ENCODE measurements at places on chromosomes 1 and 21. TPM values are rescaled to one million over a fixed set of nuclear protein-coding genes. Genes with fewer than 3 reads are reported as not detected.

DNA sequence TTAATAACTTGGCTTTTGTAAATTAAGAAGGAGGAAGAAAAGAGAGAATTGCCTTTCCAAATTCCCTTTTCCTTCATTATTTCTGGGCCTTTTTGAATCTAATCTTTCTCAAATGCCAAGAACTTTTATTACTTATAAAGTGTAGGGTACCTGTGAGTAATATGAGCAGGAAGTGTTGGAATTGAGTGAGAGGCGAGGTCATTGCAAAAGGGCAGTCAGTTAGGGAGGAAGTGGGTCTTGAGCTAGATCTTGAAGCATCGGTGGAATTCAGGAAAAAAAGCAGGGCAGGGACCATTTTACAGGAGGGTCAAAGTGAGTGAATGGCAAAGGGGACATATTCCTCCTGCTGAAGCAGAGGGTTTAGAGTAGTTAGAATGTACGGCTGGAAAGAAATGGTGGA, 23.4 kb downstream of the DDI2 start:
- DNase-seq = no peak

DNA sequence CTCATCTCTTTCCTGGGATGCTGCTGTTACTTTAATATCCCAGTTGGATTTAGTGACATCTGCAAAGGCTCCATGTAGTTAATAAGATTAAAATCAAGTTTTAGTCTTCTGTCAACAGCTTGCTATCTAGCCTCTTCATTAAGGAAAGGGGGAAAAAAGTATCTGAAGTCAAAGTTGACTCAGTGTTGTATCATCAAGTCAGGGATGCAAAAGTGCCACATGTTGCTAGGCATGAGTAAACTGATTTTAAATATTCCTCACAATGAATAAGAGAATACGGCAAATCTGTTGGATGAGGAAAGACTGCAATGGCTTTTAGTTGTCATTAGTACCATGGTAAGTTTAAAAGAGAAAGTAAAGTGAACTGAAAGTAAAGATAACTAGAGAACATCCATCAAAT, 383.2 kb upstream of the ZRANB2 start:
- DNase-seq = no peak

DNA sequence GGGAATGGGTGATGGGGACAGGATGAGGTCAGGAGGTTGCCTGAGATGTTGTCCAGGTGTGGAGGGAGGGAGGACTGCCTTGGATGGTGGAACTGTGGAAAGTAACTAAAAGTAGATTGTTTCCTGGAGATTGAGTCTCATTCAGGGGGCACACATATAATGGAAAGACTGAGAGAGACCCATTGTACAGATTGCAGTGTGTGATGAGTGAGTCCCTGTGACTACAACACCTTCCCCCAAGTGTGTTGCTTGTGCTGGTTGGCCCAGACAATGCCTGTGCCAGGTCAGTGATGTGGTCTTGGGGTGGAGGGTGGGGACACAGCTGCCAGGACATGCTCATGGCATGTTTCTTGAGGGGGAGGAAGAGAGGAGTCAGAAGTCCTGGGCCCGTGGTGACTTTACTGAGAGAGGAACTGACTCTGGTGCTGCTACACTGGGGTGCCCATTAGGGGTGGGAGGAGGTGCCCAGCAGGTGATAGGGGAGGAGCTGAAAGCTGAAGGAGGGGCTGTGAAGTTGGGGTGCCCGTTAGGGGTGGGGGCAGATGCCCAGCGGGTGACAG, 5.2 kb downstream of the SNAP47 start:
- no peak for DNase-seq

Gene NBPF4
- not detected for total RNA-seq

- no peak for DNase-seq
Measured at GRCh38 chr1:33317354-33317753, 3.5 kb downstream of the A3GALT2 start.

DNA sequence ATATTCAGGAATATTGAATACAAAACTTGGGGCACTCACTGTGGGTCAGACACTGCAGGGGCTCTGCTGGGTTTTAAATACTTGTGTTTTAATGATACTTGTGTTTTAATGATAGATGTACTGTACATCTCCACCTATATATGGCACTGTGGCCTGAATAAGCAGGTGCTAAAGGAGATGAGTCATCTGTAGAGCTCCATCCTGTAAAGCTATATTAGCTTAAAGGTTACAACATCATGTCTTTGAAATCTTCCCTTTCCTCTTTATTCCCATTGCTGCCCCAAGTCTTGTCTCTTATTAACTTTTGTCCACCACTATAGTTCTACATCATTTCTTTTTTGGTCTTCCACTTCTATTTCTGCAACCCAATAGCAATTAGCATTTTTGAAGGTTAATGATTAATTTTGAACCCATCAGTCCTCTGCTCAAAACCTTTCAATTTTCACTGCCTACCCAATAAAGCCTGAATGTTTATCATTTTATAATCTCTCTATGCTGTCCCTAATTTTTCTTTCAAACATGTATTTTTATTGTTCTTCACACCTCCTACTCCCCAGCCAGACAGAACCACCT, 113.3 kb upstream of the PTGFR start:
- DNase-seq = no peak

Gene RIPK4
- not detected for total RNA-seq

Gene KCNH1
- total RNA-seq = 110 TPM

GRCh38 chr1:228233136-228233535, 25.3 kb downstream of the OBSCN start:
- no peak for DNase-seq

DNA sequence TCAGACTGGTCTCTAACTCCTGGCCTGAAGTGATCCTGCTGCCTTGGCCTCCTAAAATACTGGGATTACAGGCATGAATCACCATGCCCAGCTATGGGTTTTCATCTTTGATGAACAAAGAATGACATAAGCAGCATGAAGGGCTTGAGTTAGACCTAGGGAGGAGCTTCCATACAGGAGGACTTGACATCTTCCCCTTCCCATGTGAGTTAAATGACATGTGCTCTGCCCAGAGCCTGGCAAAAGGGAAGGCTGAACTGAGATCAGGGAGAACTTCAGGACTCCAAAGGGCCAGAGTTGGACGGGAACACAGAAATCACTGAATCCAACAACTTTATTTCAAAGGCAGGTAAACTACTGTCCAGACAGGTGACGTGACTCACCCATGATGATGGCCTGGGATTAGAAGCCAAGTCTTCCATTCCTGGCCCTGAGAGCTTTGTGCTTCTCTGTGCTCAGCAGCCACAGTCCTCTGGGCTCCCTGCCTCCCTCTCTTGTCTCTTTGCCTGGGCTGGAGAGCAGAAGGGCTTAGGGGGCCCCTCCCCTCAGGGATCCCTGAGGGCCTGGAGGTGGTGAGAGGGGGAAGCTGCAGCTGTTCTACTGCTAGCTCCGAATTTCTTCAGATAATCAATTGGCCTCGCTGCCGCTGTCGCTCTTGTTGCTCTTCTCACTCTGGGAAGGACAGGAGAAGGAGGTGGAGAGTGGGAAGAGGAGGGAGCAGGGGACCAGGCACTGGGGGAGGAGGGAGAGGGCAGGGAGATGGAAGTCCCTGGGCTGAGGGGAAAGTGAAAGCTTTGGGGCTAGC, 7.6 kb downstream of the NHLH1 start:
- no peak for DNase-seq

GRCh38 chr21:38380481-38381137, 117.7 kb downstream of the ERG start:
- no peak for DNase-seq

- no peak for DNase-seq
Measured at GRCh38 chr1:86546787-86547221, at the start of gene CLCA4. Gene CLCA4 (plus strand): TSS chr1:86547078. CDS start chr1:86547120, 42 bp downstream.

DNA sequence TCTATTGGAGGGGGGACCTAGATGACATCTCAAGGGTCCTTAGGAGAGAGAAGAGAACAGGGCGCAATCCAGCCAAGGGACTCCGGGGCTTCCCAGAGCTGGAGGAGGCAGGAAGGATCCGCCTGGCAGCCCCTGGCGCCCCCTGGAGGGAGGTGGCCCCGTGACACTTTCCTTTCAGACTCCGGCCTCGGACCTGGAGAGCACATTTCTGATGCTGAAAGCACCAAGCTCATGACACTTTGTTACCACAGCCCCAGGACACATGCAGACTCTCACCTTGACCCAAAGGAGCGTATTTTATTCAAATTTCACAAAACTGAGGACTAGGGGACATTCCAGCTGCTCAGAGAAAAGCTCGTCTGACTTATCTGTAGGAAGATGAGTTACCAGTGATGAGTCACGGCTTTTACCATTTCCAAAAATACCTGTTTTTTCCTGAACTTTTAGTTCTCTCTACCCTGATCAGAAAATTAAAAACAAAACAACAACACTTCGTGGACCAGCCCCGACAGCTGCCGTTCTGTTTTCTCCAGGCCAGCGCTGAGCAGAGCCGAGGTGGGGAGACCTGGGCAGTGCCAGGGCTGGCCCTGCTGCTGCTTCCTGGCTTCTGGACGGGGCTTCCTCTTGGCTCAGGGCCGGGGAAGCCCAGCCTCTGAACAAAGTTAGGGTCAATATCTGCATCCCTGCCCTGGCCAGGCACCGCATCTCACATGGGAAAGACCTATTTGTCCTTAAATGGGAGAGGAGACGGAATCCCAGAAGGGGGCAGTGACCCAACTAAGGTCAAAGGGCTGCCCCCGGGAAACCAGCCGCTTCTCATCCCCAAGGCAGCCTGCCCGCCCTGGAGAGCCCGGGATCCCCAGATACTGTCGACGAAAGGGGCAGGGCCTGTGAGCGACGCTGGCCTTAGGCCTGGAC, 21.6 kb upstream of the POFUT2 start:
- DNase-seq = peak; percentile 42

Gene TNFRSF4
- total RNA-seq = 1.6 TPM

DNA sequence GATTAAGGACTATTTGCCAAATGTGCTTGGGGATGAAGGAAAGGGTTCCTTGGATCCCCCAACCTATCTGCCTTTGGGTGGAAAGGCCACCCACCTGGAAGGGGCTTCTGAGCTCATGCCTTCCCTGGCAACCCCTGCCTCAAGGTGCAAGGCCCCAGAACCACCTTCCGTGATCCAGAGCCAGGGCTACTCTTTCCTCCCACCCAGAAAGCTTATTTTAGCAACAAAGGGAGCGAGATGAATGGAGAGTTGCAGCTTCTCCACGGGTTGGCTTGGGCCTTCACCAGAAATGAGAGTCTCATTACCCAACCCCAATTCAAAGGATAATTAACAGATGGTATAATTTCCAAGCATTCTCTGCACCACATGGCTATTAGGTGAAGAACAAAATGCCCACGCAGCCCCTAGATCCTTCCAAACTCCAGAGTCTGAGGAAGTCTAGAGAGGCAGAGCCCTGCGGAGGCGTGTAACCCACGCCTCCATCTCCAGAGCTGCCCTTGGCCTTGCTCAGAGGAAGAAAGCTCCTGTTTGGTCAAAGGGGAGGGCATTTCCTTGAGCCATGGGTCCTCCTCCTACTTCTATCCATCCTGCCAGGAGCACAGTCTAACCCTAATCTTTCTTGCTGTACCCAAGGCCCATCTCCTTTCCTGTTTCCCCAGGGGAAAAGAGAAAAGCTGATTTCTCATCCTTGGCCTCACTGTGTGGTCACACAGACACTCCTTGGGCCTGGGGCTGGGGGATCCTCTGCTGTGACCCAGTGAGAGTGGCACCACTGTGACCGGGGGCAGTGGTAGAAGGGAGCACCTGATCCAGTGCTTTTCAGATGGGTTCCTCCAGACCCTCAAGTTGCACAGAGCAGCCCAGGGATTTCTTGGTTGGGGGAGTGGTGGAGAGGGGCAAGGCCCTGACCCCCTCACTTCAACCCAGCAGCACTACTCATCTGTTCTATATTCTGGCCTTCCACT, 1.7 kb upstream of the CELSR2 start:
- DNase-seq = no peak

GRCh38 chr1:234655328-234656069, 45.5 kb upstream of the IRF2BP2 start:
- DNase-seq = no peak

- DNase-seq = no peak
Measured at GRCh38 chr1:36183309-36183856, 27.4 kb downstream of the MAP7D1 start.

DNA sequence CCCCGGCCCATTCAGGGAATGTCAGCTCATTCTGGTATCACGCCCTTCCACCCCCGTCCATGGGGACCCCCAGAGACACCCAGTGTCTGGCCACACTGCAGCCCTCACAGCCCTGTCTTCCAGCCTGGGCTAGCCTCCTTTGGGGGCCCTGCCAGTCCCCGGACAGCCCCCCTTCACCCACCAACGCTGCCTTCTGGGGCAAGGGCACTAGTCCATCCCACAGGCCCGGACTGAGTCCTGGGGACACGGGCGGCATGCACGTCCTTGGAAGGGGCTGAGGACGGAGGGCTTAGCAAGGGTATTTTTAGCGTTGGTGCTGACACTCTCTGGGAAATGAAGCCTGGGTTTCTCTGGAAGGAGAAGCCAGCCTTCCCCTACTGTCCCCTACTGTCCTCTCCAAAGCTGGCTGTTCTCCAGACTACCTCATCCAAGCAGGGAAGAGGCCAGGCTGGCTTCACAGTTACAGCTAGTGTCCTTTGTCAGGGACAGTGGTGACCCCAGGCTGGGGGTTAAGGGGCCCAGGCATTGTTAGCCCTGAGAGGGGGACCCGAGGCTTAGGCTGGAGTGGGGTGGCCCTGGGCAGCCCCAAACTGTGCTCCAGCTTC, 39.5 kb downstream of the COQ8A start:
- DNase-seq = no peak

- DNase-seq = no peak
Measured at GRCh38 chr1:6485168-6486101, 6.0 kb downstream of the PLEKHG5 start.

GRCh38 chr1:12561121-12561520, 56.9 kb downstream of the DHRS3 start:
- no peak for DNase-seq

Gene KRTAP12-2
- not detected for total RNA-seq

Gene SPATA46
- total RNA-seq = not detected

DNA sequence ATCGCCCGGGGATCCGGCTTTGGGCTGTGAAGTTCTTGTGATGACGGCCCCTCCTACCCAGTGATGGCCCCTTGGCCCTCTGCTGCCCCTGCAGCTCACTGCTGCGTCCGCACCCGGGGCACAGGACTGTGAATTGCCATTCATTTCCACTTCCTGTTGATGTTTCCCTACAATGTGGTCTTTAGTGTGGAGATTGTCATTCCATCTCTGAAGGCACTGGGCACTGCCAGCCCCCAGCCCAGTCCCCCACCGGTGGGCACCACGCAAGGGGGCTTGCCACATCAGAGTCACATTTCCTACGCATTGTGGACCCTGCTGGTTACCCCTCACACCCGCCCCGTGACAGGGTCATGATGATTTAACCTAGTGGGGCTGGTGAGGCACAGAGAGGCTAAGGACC, 2.5 kb upstream of the MX2 start:
- DNase-seq = no peak

DNA sequence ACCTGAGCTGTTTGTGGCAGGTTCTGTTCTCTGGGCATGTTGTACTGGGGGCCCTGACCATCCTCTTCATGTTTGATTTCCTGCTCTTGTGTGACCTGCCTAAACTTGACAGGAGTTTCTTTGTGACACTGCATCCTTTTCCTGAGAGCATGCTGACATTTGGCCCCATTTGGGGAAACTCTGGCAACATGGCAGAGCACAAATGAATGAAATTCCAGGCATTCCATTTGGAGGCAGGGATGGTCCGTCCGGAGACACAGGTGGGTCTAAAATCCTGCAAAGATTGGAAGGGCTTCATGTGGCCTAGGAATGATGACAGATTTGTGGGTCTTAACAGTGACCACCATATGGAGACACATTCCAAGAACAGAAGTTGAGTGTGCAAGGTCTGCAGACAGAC, 184.0 kb downstream of the FCRL5 start:
- no peak for DNase-seq

Gene TMEM125
- total RNA-seq = 5.7 TPM

Gene CLDN19
- not detected for total RNA-seq

Gene RNU1-2
- total RNA-seq = 5,470 TPM

Measured in dorsolateral prefrontal cortex (tissue), 122 donors.